ENCODE measurements at places on chromosomes 2 and 18.

GRCh38 chr2:9310377-9310776 is 103.8 kb downstream of the ASAP2 start:
- no peak for DNase-seq

DNA sequence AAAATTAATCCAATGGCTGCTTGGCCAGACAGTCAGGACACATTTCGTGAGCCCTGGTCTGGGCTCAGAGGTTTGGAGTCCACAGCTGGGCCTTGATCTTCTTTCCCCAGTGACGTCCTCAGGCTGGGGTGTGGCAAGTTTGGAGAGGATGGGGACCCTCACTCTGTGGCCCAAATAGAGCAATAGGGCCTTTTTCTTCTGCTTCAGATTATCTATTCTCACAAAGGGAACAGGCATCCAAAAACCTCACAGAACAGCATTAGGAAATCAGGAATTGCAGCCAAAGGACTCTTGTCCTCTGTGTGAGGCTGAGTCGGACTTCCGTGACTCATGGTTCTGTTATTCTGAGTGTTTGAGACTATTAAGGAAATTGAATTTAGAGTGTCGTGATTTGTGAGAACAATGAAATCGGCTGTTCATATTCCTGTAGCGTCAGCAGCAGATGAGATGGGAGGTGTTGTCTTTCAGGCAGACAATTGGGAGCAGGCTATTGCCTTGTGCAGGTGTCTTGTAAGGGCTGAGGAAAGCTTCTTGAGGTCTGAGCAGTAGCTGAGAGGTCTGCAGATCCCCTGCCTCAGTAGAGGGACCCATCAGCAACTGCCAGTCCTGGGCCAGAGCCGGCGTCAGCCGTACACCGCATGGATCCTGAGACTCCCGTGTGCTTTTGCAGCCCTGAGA is 113.8 kb downstream of the SH3RF3 start:
- no peak for DNase-seq

DNA sequence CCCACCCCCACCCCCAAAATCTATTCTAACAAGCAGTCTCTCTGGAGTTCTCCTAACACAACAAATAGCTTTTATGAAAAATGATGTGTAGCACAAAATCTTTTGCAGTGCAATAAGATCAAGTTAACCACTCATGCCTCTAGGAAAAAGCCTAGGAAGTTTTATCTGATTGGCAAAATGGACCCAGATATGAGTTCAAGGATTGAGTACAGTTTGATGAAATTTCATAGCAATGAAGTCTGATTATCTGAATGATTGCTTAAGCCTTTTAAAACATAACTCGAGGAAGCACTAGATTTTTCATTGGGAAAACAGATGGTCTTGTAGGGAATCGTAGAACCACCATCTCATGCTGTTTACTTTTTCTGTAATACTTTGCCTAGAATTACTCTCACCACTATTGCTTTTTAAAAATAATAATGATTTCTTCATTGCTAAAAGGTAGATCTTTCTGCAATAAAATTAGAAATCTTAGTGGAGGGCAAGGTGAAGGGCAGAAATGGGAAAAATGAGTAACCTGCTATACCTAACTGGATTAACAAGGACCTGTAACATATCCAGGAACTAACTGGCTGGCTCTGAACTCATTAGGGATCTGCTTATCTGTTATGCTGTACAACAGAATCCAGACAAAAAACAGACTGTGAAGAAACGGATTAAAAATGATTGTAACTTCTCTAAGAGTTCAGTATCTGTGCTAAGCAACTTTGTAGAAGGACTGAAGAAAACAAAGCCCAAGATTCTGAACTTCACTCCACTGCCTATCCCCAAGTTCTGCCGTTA is 73.7 kb upstream of the ETAA1 start:
- DNase-seq, result no peak

GRCh38 chr2:70124983-70125480 is 37.8 kb downstream of the PCBP1 start:
- DNase-seq, result no peak

- no peak for DNase-seq
Measured at GRCh38 chr2:200342235-200342634, 35.7 kb downstream of the SPATS2L start.

DNA sequence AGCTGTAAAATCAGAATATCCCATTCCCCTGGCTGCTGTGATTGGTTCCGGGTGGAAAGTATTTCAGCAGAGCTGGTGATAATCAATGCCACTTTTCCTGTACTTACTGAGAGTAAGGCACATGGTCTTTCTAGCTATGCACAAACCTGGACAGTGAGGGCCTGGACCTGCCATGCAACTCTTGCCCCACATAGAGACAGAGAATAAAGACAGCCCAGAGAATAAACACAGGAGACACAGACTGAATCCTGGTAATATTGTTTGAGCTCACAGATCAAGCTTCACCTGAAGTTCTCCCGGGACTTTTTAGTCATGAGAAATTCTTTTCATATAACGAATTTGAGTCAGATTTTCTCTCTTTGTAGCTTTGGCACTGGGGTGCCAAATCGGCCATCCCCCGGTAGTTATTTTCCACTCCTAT is 81.9 kb downstream of the ACAA2 start:
- DNase-seq, result no peak
